ENCODE measurements at places on chromosomes 5 and 9. TPM values are rescaled to one million over a fixed set of nuclear protein-coding genes. Genes with fewer than 3 reads are reported as not detected.

DNA sequence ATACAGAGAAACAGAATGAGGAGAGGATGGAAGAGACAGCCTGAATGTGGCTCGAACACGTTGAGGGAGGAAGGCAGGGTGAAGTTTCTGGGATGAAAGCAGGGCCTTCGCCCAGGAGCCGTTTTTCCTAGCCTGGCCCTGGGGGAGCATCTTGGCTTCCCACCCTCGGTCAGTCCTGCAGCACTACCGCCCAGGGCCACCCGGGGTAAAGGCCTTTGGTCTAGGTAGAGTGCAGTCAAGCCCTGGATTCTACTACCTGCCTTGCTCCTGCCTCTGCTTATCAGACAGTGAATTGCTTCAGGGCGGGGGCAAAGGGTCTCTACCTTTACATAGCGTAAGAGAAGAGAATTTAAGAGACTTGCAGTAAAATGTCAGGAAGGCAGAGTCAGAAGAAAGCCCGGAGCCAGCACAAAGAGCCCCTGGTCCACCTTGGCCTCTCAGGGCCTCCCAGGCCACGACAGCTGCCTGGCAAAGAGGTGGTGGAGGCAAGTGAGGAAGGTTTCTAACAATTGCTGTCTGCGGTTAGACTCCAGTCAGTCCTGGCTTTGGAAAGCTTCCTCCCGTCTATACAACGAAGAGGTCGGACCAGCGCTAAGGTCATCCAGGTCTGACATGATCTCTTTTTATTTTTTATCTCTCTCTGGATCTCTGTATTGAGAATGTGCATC lies 17.9 kb downstream of the COL15A1 start:
- no peak for DNase-seq

DNA sequence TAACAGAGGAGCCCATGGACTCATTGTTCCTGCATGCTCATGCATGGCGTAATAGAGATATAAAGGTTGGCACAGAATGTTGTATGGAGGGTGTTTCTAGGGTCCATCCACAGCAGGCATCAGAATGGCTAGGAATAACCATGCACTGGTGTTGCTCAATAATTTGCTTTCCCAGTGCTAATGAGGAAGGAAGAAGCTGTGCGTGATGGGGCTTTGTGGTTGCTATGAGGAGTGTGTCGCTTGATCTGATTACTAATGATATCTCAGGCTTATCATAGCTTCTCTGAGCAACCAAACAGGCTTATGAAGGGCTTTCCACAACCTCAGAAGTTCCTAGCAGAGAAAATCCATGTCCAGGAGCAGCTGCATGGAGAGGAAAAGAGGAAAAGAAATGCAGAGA lies 151.3 kb upstream of the TRPC7 start:
- no peak for DNase-seq

SPATA31C1 gene
- total RNA-seq = not detected

DNA sequence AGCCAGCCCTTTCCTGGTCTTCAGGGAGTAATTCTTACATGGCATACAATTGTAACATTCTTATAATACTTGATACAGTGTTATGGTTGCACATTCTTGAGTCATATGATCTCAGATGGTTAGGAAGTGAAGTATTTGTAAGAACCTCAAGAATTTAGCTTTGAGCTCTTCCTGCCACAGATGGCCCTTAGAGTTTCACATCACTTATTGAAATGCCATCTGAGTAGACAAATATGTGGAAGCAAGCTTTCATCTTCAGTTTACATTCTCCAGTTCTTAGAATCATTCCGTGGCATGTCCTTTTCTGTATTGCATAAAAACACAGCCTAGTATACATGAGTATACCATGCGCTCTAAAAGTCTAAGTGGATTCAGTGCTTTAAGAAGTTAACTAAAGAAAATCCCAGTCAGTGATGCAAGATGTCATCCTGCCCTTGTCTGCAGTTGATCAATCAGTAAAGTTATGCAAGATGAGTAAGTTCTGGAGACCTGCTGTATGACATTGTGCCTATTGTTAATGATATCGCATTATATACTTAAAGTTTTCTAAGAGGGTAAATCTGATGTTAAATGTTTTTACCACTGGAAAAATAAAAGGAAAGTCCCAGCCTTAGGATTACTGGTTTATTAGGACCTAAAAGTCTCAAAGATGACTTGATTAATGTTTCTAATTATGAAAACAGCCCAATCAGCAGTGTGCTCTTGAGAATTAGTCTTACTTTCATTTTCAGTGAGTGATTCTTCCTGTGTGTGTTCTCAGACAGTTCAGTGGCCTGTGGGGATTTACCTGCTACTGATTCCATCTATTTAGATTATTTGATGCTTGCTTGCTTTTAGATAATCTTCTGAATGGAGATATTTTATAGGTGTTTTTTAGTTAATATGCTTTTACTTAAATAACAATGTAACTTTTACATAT lies 29.4 kb downstream of the RHOBTB3 start:
- DNase-seq = no peak

DNA sequence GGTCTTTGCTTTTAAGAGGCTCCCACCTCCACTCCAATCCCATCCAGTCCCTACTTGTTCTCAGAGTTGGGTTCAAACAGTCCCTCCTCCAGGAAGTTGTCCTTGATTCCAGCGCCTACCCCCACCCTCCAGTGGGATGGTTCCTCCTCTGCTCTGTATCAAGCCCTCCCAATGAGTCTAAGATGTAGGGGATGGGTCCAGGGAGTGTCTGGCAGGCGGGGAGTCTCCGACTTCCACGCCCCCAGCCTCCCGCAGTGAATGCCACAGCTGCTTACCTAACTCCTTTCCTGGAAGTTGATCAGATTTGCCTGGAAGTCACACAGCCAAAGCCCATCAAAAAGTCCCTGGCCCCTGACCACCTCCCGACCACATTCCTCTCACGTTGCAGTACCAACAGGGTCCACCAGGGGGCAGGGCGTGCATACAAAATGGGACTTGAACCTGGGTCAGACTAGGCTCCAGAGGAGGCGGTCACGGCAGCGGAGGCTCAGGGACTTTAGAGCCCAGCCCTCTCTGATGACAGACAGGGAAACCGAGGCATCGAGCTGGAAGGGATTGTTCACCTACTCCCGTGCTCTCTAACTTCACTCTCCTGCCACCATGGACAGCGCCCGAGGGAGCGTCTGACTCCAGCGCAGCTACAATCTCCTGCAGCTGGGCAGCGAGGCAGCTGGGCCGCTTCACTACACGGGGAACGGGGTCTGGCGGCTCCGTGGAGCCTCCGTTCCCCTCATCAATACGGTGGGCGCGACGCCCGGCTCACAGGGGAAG lies 25.0 kb upstream of the TDRD7 start:
- peak; percentile 85 for DNase-seq

GRCh38 chr5:174251305-174252000 lies 205.9 kb downstream of the NSG2 start:
- no peak for DNase-seq

TARS1 gene
- 173 TPM for total RNA-seq

GRCh38 chr5:106374956-106375355 lies 1295.8 kb downstream of the EFNA5 start:
- no peak for DNase-seq

DNA sequence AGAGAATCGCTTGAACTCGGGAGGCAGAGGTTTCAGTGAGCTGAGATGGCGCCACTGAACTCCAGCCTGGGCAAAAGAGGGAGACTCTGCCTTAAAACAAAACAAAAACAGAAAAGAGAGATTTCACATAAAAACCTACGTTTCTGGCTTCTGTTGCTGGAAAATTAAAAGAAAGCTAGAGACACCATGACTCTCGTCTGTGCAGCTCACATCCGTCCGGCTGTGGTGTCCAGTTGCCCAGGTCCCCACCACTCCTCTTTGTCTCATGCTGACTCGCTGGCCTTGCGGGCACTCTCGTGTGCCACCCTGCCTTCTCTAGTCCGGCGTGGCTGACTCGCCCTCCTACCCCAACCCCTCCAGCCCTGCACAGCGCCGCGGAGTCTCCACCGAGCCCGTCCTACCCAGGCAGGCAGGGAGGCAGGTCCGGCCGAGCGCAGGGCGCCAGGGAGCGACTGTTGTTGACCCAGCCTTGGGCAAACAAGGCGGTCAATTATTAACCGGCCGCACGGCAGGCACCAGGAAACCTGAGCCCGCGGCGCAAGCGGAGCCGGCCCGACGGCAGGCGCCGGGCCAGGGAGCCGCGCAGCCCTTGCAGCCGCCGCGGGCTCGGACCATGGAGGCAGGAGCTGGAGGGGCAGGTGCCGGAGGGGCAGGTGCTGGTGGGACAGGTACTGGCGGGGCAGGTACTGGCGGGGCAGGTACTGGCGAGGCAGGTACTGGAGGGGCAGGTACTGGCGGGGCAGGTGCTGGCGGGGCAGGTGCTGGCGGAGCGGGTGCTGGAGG lies at the start of gene PRRT1B:
Gene PRRT1B, plus strand, starts transcription at position 521 of the 783 bp plus-strand sequence. Its CDS starts 93 bp downstream, at position 614.
- no peak for DNase-seq

MLANA gene
- not detected for total RNA-seq

- DNase-seq = no peak
These were observed 236.8 kb upstream of the TARS1 start for GRCh38 chr5:33203931-33204330.

GRCh38 chr9:134502809-134503211 lies 138.8 kb upstream of the COL5A1 start:
- peak; percentile 39 for DNase-seq

GPR150 gene
- not detected for total RNA-seq

DNA sequence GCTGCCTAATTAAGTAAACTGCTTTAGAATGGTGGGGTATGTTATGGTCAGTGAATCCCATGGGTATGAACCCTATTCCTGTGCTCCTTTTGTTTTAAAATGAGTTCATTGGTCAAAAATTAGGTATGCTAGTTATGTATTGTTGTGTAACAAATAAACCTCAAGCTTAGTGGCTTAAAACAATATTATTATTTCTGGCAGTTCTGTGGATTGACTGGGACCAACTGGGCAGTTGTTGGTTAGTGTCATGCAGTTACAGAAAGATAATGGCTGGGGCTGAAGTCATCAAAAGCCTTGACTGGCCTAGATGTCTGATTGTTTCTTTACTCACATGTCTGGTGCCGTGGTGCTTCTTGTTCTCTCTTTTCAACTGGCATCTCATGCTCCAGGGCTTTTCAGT lies 8.9 kb upstream of the PTAR1 start:
- DNase-seq = no peak

GZMA gene
- total RNA-seq = not detected

- DNase-seq = no peak
These were observed 307.0 kb downstream of the ARRDC3 start for GRCh38 chr5:91076138-91076537.

DNA sequence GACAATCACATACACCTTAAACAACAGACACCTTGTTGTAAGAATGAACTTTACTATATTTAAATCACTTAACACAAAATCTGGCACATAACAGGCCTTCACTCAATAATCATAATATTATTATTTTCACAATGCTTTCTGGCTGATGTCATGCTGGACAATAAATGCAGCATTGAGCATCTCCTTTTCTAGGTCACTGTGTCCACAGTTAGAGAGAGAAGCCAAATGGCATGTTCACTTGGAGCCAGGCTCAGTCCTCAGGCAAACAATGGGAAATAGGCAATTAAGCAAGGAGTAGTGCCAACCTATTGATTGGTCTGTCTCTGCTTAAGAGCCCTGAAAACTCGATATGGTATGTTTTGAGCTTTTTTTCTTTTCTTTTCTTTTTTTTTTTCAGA lies 50.6 kb upstream of the KLF4 start:
- DNase-seq = no peak

GRCh38 chr5:178336889-178337288 lies 104.3 kb upstream of the PHYKPL start:
- no peak for DNase-seq

DNA sequence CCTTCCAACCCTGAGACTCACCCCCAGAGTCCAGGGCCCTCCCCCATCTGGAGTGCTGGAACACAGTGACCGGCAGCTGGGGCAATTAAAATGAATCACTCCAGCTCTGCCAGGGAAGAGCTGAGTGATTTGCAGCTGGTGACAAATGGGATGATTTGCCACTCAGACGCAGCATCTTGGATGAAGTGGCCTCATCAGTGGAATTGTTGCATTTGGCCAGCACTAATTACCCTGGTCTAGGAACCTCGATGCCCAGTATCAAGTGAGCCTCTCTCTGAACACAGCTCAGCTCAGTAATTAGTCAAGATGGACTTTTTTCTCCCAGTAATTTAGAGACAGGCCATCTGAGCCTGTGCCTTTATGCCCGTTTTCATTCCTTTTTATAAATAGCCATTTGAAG lies 259.5 kb downstream of the GRIA1 start:
- DNase-seq = peak; percentile 34

DNA sequence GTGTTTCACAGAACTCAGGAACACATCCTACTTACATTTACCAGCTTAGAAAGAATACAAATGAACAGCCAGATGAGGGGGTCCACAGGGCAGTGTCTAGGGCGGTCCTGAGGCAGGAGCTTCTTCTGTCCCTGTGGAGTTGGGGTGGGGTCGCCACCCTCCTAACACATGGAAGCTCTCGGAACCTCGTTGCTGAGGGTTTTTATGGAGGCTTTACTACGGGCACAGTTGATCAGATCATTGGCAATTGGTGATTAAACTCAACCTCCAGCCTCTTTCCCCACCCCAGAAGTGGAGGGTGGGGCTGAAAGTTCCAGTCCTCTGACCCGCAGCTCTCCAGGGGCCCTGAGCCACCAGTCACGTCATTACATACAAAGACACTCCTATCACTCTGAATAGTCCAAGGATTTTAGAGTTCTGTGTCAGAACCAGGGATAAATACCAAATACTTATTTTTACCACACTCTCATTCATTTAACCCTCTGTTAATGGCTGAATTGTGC lies 156.9 kb downstream of the COL23A1 start:
- DNase-seq = no peak

DNA sequence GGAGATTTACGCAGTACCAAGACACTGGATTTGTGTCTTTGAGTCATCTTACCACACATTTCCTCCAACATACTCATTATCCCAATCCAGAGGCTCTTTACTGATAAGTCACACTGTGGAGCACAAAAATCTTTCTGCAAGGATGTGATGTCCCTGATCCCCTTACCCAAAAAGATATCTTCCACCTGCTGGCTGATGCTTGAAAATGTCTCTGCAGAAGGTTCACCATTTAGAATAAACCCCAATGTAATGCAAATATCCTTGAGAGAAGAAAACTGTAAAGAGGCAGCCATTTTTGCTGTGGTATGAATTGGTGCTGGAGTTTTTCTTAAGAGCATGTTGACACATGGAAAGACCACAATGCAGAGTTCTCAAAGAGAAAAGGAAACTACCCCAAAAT lies 65.7 kb upstream of the RORB start:
- DNase-seq = no peak

C9orf153 gene
- total RNA-seq = 0.27 TPM

DNA sequence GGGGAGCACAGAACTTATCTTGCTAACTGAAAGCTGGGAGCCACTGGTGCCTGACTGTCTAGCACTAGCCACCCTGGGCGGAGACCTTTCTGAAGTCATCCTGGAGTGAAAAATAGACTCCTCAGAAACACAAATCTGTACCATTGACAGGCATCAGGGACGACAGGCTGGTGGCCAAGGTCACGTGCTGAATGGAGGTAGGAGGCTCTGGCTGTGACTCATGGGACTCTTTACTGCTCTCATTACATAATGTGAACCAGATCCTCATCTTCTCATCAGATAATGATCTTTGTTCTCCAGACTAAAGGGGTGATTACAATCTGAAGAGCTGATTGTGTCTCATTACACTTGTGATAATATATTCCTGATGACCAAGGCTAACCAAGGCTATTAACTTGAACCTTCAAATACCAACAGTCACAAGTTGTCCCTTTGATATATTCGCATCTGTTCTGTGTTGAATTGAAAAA lies 91.8 kb downstream of the SEMA5A start:
- DNase-seq = no peak

ZNF658 gene
- total RNA-seq = 9.4 TPM

Measured in glutamatergic neuron (in vitro differentiated cells).